ENCODE measurements at places on chromosomes 1 and 21.

GRCh38 chr1:108075055-108075454 is 110.1 kb upstream of the VAV3 start:
- DNase-seq, result no peak

DNA sequence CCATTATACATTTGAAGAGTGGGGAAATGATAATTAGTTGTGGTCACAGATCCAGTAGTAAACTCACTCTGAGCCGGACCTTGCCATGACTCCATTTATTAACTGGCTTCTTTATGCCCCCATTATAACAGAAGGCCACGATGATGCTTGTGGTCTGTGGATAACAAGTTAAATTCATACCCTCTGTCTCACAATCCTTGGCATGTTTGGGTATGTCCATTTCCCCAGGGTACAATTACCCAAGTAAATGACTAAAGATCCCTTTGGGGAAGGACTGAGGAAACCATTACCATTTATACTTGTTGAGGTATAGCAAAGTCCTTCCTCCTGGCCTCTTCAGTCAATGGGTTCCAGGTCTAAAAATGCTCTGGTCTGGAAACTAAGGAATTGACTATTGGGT is 7.3 kb upstream of the USP1 start:
- no peak for DNase-seq

- no peak for DNase-seq
Observed at GRCh38 chr1:223393275-223394214, at the start of gene CCDC185. Gene CCDC185, plus strand, starts transcription at chr1:223393415. Its CDS starts 61 bp downstream, at chr1:223393476.

DNA sequence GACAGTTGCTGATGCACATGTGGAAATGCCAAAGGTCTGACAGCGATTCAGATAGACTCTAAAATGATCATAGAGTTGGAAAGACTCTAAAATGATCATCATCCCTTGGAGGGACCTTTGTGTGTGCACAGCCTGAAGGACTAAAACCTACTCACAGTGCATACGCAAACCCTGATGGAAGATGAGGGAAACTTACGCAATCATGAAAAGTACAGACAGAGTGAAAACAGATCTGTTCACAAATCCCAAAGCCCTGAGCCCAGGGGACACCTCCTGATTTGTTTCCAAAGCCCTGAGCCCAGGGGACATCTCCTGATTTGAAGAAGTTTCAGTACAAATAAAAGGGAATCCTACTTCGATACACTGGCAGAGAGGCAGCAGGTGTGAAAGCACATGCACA is 79.3 kb upstream of the PROX1 start:
- no peak for DNase-seq

GRCh38 chr1:26358411-26359384 is 4.8 kb upstream of the CRYBG2 start:
- DNase-seq, result peak; percentile 40

DNA sequence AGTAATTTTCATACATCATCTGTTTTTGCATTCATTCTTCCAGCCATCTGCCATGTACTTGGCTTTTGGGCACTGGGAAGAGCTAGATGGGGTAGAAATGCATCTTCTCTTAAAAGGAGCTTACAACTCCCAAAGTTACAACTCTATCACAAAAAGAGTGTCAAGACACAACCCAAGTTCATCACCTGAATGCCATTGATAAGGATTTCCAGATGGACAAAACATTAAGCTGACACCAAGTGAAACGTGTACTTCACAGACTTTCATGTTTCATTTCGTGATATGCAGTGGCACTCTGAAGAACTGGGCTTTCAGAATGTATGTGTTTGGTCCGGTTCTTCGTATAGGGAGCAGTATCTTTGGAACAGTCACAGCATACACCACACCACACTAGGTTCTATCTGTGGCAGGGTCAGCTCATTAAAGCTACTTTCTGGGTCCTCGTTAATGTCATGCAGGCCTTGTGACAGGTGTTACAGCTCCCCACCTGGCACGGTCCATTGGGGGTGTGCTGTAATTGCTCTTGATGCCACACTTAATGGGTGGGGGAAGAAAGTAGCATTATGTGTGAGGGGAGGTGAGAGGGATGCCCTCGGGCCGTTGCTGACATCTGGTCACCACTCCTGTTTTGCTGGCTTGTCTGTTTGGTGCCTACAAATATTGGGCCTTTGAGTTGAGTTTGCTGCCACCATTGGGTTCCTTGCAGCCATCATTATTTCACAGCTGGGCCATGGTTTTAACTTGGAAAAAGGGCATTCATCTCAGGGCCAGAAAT is 164.9 kb downstream of the NFIA start:
- DNase-seq, result no peak

DNA sequence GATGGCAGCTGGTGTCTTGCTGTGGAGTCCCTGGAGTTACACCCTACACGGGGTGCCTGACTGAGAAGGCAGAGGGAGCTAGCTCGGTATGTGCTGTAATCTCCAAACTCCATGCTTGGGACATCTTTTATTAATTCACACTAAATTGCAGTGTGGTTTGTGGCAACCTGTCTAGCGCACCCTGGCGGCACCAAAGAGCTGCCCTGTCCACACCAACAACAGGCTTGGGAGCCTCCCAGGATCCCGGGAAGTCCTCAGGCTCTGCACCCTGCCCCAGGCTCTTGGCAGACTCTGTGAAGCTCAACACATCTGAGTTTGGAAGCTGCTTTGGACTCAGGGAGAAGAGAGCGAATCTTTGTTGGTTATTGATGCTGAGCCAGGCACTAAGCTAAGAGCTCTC is 138.9 kb downstream of the IGSF21 start:
- no peak for DNase-seq

DNA sequence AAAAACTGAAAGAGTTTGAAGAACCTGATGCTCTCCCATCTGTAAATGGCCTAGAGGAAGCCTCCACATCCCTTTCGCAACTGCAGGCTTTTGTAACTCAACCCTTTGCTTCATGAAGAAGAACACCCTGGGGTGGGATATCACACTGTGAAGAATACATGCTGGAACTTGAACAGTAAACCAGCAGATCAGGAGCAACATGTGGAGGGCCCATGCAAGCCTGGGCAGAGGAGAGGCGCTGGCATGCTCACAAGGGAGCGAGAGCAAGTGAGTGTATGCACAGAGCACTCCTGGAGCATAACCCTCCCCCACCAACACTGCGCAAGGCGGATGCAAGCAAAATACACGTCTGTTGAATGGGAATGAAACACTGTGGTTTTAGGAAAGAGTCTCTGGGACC is 24.6 kb upstream of the SPAG17 start:
- DNase-seq, result no peak

GRCh38 chr1:246418565-246419312 is 88.3 kb downstream of the SMYD3 start:
- DNase-seq, result no peak

DNA sequence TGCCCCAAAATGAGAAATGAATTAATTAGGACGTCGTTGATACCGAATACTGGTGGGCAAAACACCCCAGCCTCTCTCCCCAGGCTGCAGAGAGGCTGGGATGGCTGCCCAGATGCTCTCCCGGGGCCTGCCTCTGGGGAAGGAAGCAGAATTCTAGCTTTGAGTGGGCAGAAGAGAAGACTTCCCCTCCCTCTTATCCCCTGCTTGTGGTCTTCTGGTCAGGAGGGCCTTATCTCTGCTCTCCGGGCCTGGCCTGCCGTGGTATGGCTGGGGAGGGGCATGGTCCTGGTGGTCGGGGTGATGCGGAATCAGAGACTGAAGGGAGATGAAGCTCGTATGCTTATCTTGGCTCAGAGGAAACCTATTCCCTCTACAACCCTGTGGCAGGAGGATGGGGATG is 9.8 kb upstream of the CSF3R start:
- DNase-seq, result no peak

DNA sequence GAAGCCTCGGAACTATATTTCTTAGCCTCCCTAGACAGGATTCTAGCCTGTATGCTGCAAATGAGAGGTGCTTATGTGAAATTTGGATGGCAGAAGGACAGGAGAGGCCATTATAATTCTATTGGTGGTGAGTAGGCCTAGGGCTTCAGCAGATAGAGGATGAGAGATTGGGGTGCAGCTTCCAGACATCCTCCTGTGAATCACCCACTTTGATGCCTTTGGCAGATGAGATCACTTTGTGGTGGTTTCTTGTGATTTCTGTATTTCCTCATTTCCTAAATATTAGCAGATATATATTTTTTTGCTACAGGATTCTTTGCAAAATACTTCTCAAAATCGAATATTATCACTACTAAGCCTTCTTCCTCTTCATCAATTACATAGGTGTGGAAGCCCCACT is 37.3 kb downstream of the MFSD2A start:
- DNase-seq, result no peak

DNA sequence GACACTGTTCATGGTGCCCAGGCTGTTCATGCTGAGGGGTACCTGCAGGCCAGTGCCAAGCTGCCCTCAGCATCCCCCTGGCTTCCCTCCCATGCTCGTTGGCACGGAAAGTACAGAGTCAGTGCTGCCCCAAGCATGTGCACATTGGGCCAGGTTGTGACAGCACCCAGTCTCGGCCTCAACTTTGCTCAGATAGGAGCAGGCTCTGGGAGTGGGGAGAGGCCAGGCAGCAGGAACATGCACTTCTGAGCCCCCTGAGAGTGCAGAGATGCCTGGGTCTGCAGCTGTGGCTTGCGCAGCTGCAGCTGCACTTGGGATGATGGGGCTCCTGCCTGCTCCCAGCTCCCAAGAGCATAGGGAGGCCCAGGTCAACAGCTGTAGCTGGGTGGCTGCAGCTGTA is 966.4 kb upstream of the NCAM2 start:
- DNase-seq, result no peak

- DNase-seq, result no peak
Observed at GRCh38 chr1:78210175-78210574, 164.4 kb downstream of the GIPC2 start.

DNA sequence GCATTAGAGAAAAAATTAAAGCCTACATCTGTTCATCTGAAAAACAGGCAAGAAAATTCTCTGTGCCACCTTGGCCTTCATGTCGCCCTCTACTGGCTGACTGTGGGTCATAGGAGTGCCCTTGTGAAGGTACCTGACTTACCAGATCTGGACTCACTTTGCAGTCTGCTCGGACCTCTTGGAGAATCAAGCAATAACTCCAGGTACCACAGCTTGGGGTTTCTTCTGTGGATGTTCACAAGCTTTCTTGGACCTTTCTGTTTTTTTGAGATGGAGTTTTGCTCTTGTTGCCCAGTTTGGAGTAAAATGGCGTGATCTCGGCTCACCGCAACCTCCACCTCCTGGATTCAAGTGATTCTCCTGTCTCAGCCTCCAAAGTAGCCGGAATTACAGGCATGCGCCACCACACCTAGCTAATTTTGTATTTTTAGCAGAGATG is 2.4 kb upstream of the PRAMEF18 start:
- no peak for DNase-seq

DNA sequence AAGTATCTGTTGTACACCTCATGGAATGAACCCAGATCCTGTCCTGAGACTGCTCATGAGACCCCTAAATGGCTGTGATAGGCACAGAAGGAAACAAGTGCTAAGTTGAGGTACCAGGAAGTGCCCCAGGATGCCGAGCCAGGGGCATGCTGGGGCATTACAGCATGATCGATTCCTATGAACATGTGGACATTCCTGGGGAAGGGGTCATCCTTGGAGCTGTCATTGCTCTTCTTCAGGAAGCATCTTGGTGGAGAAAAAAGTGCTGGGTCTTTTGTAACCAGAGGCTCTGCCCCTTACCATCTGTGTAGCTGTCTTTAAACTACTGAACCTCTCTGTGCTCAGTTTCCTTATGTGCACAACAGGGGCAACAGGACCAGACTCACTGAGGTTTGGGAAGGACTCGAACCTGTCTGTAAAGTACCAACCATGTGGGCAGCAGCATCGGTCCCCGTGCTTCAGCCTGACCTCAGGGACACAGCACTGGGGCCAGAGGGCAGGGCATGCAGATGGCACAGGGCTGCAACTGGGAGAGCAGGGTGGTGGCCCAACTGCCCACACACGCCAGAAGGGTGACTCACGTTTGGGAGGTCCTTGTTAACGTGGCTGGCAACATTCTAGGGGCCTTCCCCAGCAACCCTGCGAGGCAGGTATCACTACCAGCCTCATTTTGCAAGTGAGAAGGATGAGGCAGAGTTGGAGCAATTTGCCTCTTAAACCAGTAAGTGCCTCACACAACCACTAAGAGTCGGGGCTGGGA is 142.3 kb upstream of the EDN2 start:
- no peak for DNase-seq

GRCh38 chr1:15911927-15912326 is 64.0 kb downstream of the ZBTB17 start:
- DNase-seq, result no peak

DNA sequence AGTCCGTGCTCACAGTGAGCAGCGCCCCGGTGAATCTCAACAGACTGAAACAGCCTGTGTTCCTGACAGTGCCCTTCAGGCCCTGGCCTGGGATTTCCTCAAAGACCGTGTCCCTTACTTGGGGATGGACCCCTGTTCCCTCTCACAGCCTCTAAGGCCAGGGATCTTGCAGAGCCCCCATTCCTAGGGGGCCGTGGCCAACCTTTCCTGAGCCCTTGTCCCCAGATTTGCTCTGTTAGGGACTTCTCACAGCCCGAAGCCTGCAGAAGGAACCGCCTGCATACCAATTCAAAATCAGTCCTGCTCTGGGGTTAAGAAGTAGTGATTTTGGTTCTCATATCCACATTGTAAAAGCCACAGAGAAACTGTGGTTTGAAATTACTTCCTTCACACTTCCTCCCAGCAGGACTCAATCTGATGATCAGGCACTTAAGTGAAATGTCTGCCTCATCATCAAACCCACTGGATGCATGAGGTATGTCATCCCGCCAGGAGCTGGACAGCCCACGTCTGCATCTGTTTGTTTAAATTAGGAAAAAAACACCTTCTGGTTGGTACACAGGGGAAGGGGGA is 14.9 kb downstream of the ABCA4 start:
- no peak for DNase-seq

GRCh38 chr21:39265603-39266002 is 47.8 kb downstream of the BRWD1 start:
- DNase-seq, result no peak

GRCh38 chr1:155717041-155717440 is 28.1 kb downstream of the DAP3 start:
- DNase-seq, result no peak

- DNase-seq, result no peak
Observed at GRCh38 chr21:36753556-36753955, 54.6 kb downstream of the SIM2 start.

- no peak for DNase-seq
Observed at GRCh38 chr1:190472494-190472893, 5.2 kb downstream of the BRINP3 start.

DNA sequence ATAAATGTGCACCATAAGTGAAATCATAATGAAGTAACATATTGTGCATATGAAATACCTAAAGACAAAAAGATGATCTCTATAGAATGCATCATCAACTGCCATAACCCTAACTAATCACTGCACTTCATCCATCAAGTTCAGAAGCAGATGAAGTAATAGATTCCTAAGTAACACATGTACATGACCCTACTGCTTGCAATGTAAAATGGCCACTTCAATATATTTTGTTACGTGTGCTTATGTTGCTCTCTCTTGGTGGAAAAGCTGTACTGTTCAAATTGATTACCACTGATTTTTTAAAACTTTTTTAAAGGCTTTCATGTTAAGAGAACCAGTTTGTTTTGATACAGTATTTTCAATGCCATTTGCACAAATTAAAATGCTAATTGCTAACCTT is 141.8 kb downstream of the TTLL7 start:
- DNase-seq, result no peak

GRCh38 chr21:44067011-44067839 is 40.0 kb upstream of the PWP2 start:
- no peak for DNase-seq

Data from stimulated activated CD4-positive, alpha-beta T cell treated with anti-CD3 and anti-CD28 coated beads, TNF-alpha, amount 100 ng/mL, for 1 hour (primary cell).